CD8-positive, alpha-beta T cell (primary cell): ENCODE measurements at places on chromosomes 1 and 21. TPM values are rescaled to one million over a fixed set of nuclear protein-coding genes. Genes with fewer than 3 reads are reported as not detected.

Gene SYTL1
- total RNA-seq: 103 TPM

Gene HSPB7
- not detected for total RNA-seq

Gene HSF2BP
- 0.64 TPM for total RNA-seq

Gene LORICRIN
- not detected for total RNA-seq

Gene CD247
- 331 TPM for total RNA-seq

Gene PIK3R3
- 0.71 TPM for total RNA-seq

Gene PADI2
- total RNA-seq: not detected

DNA sequence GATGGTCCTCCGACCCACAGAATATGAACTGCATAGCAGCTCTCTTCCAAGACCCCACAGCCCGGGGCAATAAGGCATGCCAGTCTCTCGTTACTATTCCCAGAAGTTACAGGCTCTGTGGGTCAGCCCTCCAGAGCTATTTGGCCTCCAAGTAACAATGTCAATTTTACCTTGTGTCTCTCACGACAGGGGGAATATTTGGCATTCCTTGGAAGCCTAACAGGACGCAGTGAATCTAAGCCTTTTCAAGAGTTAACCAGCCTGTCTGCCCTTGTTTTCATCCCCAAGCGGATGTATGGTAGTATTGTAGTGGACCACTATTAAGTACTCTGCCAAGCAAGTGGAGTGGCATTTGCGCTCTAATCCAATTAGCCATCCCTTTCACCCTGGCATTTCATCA is 24.4 kb upstream of the GNG4 start:
- no peak for DNase-seq

DNA sequence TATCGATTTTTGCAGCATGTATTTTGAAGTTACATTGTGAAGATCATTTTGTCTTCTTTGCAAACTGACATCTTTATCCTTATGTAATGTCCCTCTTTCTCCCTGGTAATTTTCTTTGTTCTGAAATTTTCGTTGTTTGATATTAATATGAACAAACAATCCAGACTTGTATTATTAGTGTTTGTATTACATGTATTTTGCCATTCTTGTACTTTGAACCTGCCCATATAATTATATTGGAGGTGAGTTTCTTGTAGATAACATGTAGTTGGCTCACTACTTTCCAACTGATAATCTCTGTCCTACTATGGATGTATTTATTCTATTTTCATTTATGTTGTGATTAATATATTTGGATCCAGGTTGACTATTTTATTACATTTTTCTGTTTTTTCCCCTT is 27.1 kb downstream of the OBSCN start:
- DNase-seq: no peak

DNA sequence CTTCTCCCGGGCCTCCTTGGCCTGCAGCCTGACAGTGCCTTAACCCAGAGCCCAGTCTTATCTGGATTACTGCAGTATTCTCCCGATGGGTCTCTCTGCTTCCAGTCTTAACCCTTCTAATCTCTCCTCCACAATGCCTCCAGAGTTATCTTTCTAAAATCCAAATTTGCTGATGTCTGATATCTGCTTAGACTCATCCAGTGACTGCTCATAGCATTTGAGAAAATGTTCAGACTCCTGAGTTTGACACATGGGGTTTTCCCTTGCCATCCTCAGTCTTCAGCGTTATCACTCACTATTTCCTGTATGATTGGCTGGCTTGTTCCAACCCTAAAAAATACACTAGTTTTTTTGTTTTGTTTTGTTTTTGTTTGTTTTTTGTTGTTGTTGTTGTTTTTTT is 102.0 kb downstream of the FMN2 start:
- DNase-seq: no peak

DNA sequence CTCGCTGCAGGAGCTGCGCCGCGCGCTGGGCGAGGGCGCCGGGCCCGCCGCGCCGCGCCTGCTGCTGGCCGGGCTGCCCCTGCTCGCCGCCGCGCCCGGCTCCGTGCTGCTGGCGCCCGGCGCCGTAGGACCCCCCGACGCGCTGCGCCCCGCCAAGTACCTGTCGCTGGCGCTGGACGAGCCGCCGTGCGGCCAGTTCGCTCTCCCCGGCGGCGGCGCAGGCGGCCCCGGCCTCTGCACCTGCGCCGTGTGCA is 730 bp downstream of the OLIG1 start:
- no peak for DNase-seq

- no peak for DNase-seq
These were observed 301.2 kb downstream of the DUSP10 start for GRCh38 chr1:221440658-221441057.

DNA sequence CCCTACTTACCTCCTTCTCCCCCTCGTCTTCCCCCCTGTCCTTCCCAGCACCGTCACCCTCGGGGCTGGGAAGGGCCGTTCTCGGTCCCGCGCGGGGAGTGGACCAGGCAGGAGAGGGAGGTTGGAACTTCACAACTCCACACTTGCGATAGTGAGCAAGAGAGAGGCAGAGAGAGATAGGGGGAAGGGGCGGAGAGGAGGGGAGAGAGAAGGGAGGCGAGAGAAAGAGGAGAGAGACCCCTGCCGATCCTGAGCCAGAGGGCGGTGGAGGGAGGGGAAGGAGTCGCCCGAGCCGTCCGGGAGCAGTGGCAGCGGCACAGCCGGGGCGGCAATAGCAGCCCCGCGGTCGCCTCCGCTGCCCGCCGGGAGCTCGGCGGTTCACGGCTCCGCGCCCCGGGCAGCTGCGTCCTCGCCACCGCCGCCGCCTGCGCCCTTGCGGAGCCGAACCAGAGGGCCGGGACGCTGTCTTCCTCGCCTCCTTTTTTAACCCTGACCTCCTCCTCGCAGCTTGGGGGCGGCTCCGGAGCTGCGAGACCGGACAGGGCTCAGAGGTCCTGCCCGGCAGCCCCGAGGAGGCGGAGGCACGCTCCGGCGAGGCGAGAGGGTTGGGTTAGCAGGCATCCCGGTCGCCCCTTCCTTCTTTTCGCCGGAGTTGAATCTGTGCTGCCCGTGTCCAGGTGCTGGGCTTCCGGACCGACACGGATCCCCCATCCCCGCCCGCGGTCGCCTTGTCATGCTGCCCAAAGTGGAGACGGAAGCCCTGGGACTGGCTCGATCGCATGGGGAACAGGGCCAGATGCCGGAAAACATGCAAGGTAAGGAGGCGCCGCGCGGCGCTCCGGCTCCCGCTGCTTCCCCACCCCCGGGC is 11.7 kb downstream of the NR5A2 start:
- DNase-seq: peak; percentile 29
